DMS79 (cell line): ENCODE measurements at places on chromosomes 6 and 20.

GRCh38 chr6:18752278-18753068 lies 365.3 kb downstream of the RNF144B start:
- no peak for DNase-seq

GRCh38 chr6:37695273-37695672 lies 2.4 kb downstream of the MDGA1 start:
- DNase-seq, result no peak

- DNase-seq, result no peak
These were observed 1.6 kb upstream of the ATXN1 start for GRCh38 chr6:16762550-16763477.

GRCh38 chr20:29419378-29419777 lies 1838.1 kb upstream of the DEFB115 start:
- DNase-seq, result no peak

- DNase-seq, result no peak
These were observed 8.0 kb downstream of the FAM217B start for GRCh38 chr20:59948212-59948611.

GRCh38 chr6:36973647-36974046 lies 12.3 kb downstream of the MTCH1 start:
- no peak for DNase-seq

DNA sequence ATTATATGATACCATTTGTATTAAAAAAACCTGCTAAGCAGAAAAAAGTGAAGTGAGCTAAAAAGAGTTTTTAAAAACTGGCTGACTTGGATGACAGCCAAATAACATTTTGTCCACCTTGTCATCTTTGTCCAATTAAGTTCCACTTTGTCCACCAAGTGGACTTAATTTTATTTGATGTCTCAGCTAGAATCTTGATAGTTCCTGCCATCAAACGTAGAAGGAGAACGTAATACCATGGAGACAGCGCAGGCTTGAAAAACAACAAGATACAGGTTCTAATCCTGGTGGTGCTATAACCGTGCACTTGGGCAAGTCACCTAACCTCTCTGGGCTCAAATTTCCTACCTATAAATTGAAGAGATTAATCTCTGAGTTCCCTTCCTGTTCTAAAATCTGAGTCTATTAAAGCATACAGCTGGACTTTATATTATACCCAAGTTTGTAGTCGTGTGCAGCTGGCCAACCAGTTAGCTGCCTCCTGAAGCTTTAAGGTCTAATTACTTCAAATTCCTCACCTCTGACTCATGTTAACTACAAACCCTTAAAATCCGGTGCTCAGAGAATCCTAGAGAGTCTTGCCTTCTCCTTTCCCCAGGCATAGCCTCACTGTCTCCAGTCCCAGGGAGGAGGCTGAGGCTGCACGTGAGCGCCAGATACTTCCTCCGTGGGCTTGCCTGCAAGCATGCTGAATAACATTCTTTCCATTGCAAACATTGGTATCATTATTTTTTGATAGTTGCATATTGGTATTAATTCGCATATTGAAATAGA lies 16.8 kb downstream of the TMEM244 start:
- DNase-seq, result no peak

- no peak for DNase-seq
These were observed 48.7 kb upstream of the FOXQ1 start for GRCh38 chr6:1263039-1263849.

GRCh38 chr20:48722002-48722731 lies 105.6 kb downstream of the PREX1 start:
- no peak for DNase-seq

- no peak for DNase-seq
These were observed 938 bp downstream of the WRNIP1 start for GRCh38 chr6:2765896-2766766.
